Retina (tissue), 1 donor: ENCODE measurements at places on chromosomes 1 and 21.
A peak's percentile ranks its signal among the peaks of the same experiment; 100 is the strongest.

DNA sequence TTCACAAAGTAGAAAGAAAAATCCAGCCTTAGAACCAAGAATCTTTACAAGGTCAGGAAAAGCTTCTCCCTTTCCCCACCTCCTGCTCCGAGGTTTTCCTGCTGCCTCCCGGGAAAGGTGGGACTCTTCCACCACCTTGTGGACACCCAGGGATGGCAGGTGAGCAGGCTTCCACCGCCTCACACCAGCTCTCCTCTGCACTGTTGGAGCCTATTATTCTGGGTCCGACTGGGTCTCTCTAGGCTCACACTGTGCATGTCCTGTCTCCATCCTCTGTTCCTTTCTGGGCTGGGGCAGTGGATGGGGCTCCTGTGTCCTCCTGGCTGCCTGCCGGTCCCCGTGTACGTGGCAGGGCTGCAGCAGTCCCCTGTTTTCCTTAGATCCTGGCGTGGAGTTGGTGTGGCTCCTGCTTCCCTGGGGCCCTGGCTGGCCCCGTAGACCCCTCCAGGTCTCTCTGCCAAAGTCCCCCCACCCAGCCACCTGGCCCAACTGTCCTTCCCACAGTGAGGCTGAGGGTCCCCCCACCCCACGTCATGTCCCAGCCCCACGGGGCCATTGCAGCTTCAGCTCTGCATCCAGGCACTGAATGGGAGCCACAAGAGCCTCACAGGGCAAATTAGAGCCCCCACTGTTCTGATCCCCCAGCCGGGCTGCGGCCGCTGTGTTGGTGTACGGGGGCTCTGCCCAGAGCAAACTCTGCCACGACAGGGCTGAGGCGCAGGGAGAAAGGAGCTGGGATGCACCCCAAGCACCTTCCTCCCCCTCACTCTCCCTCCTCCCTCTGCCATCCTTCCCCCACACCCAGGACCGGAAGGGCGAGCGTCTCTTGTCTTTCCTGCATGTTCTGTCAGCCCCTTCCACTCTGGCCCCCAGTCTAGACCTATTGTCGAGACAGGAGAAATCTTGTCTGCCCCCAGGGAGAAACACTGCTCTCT, 3.3 kb upstream of the SLC45A1 start:
- DNase-seq: peak; percentile 86

- DNase-seq: no peak
Measured at GRCh38 chr1:199546323-199546722, 481.2 kb upstream of the NR5A2 start.

- no peak for DNase-seq
Measured at GRCh38 chr1:226967665-226968064, 27.6 kb downstream of the COQ8A start.

DNA sequence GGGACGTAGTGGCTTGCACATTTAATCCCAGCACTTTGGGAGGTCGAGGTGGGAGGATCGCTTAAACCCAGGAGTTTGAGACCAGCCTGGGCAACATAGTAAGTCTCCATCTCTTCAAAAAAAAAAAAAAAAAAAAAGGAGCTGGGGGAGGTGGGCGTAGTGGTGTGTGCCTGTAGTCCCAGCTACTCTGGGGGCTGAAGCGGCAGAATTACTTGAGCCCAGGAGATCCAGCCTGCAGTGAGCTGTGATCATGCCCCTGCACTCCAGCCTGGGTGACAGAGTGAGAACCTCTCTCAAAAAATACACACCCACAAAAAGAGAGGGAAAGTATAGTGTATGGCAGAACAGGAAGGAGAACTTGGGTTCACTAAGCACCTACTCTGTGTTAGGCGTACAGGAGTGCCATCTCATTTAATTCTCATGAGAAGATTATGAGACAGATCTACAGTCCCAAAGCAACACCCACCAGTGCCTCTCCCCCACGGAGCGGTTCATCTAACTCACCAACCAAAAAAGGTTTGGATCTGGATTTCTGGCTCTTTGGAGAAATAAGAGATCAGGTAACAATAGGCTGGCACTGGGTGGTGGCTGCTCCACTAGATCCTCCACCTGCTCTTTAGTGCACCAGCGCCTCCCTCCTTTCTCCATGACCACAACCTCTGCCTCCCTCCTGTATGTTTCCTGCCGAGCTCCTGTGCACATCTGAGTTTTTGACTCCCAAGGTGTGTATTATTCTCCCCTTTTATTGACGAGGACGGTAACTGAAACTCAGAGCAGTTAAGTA, 1.4 kb upstream of the TRAF5 start:
- DNase-seq: no peak

DNA sequence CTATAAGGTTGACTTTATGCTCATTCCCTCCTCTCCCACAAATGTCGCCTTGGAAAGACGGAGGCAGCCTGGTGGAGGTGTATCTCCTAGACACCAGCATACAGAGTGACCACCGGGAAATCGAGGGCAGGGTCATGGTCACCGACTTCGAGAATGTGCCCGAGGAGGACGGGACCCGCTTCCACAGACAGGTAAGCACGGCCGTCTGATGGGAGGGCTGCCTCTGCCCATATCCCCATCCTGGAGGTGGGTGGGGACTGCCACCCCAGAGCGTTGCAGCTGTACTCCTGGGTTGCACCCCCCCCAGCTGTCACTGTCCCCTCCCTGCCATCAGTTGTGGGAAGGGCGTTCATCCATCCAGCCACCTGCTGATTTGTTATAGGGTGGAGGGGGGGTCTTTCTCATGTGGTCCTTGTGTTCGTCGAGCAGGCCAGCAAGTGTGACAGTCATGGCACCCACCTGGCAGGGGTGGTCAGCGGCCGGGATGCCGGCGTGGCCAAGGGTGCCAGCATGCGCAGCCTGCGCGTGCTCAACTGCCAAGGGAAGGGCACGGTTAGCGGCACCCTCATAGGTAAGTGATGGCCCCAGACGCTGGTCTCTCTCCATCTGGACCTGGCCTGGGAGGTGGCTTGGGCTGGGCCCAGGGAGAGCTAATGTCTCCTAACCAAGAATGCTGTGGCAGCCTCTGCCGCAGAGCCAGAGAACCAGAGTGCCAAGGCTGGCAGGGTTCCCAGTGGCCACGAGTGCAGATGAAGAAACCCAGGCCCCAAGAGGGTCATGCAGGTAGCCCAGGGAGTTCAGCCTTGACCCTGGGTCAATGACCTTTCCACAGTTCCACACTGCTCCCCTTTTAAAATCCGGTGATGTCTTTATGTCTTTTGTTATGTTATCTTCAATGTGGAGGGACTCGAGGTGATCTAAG, 13.1 kb downstream of the PCSK9 start:
- DNase-seq: no peak

DNA sequence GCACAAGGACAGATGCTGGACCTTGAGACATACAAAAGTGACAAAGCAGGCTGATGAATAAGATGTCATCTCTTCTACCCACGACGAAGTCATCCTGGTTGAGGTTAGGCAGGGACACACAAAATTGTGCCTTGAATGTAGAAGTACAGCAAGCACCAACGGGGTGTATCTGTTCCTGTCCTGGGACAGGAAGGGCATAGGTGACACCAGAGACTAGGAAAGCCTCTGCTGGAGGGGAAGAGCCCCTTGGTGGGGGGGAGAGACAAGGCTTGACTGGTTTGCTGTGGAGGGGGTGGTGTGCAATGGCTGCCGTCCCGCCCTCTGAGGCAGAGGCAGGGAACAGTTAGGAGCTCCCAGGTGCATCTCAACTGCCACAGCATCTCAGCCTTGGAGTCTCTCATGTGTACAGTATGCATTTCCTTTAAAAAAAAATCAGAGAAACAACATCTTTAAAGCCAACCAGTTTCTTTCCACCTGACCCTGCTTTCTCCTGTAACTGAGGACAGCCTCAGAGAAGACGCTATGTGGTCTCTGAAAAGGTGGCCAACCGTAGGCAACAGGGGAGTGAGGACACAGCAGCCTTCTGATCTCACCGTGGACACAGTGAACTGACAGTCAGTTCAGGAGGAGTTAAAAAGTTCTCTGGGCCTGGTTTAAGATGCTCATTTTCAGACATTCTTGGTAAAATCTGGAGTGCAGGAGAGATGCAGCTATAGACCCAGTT, 17.7 kb upstream of the GFI1 start:
- DNase-seq: no peak

DNA sequence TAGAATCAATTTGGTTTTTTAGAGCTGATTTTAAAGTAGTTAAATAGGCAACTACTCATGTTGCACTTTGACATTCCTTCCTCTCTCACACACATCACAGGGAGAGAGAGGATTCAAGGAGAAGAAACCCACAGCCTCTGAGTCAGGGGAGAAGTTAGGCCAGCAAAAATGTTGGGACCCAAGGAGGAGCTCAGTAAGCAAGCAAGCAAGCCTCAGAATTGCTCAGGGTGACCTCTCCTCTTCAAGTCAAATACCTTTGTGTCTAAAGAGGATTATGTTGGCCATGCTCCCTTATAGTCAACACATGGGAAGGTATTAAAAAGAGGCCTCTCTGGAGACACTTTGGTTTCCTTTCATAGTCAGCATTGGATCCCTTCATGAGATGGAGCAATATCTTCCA, 80.5 kb upstream of the WARS2 start:
- no peak for DNase-seq

DNA sequence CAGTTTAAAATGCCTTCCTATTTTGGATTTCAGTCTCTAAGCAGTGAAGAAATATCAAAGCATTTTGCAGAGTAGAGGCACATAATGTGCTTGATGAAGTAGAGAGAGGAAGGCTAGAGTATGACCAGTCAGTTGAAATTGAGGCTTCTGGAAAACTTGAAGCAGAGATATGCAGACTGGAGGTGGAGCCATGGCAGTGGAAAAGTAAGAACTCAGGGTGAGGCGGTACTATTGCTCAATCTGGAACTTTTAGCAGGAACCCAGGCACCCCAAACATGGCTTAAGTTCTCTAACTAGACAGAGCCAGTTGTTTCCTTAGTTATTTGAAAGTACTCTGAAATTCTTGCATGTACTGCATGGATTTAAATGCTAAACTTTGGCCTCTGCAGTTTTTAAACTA, 288.6 kb downstream of the HHAT start:
- DNase-seq: no peak
